ENCODE measurements at places on chromosomes 2 and 18.

DNA sequence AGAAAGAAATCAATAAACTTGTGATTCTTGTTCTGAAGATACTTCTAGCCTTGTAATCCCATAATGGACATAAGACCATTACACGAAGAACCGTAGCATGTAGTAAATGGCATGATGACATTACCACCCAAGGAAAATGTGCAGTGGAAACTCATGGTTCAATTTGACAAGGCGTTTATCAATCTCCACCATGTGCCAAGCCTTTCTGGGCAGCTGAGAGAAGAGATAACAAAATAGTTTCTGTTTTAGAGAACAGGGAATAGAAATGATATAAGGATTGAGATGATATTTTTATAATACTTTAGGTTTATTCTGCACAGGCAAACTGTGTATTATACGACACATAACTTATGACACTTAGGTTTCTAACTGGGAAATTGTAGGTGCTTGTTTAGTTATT is 19.2 kb downstream of the ABI2 start:
- DNase-seq: no peak

DNA sequence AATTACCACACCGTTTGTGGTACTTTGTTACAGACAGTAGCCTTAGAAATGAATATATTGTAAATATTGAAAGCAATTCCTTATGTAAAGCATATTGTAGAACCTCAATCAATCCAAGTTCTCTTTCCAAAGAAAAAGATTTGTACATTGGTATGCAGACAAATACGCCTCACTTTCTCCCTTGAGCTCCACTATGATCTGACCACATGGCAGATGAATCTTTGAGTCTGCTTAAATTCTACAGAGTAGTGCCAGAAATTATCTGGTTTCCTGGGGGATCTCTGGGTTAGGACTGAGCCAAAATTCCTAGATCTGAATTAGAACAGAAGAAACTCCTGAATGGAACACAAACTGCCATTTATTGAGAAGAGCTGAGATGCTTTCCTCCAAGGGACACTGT is 99.0 kb downstream of the CPO start:
- no peak for DNase-seq

- DNase-seq: no peak
Measured at GRCh38 chr2:163291790-163292189, 444.0 kb downstream of the FIGN start.

GRCh38 chr2:99900556-99900955 is 241.8 kb downstream of the AFF3 start:
- peak; percentile 48 for DNase-seq

GRCh38 chr18:60062396-60062795 is 162.6 kb downstream of the PMAIP1 start:
- no peak for DNase-seq

DNA sequence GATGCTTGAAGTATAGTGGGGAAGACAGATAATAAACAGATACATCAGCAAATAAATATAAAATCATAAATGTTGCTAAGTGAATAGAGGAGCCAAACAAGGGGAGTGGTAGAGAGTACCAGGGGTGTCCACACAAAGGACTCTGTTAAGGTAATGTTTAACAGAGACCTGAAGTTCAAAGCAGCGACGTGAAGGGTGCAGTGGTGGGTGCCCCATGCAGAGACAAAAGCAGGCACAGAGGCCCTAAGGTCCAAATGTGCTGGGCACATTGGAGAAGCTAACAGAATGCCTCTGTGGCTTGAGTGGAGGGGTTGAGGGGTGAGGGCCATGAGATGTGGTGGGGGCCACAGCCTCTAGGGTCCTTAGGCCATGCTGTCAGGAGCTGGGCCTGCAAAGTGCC is 109.1 kb downstream of the POLE4 start:
- no peak for DNase-seq

- DNase-seq: no peak
Measured at GRCh38 chr18:61333746-61334490, 688 bp downstream of the CDH20 start.

- DNase-seq: no peak
Measured at GRCh38 chr2:64244037-64244416, 99.8 kb upstream of the PELI1 start.

DNA sequence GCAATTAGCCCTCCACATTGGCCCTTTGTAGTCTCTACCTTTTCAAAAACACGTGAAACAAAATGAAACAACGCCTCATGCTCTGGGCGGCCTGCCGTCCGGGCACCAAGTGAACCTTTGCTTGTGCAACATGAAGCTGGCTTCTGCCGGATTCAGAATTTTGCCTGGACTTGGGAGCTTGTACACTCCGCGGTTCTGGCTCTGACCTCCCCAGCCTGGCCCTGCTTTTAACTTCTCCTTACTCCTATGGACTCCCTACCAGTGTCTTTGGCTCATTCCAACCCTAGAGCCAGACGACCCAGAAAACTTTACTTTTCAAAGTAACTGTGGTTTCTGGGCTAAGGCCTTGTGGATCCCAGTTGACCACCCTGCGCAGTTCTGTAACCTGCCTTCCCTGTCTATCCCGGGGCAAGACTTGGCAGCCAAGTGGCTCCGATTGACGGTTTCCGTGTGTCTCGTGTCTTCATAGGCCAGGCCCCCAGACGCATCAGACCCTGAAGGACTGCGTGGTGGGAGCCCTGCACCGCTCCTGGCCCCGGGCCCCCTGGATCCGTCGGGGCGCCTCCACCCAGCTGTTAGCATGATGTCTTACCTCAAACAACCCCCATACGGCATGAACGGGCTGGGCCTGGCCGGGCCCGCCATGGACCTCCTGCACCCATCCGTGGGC is 1.9 kb downstream of the OTX1 start:
- no peak for DNase-seq

DNA sequence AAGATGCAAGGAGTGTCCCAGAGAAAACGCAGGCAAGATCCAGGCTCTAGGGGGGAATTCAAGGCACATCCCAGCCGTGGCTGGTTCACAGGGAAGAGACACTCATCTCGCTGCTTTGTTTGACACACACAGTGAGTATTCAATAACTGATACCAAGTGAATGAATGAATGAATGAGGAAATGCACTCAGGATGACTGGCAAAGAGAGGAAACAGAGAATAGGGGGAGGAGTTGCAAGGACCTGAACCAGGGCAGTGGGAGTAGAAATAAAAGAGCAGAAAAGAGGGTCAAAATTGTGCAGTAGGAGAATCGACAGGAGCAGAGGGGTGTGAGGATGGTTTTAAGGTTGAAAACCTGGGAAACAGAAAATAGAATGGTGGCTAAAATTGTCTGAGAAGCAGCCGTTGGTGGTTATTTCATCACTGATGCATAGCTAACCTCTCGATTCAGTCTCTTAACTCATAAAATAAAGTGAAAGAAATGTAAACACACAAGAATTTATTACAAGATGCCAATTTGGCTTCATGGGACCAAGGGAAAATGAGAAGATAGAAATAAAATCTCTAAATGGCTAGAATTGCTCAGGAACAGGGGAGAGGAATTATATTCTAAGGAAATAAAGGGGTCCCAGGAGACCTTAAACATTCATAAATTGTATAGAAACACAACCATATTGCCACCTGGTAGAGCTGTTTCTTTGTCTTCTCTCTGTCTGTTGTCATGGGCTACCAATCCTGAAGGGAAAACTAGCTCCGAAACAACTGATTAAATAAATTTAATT is 63.9 kb upstream of the PHLPP1 start:
- DNase-seq: no peak

DNA sequence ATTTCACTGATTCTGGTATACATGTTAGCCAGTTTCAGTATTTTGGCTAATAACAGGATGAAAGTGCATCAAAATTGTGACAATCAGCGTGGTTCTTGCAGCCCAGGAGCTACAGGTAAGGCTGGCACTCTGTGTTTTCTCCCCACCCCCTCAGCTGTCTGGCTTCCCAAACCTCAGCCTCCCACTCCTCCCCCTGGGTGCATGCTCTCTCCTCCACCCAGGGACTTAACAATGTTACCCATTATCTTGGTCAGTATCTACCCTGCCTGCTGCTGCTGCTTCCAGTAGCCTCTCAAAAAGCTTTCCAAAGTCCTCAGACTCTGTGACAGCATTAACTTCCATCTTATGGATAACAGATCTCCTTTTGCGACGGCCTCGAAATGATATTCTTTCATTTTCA is 41.0 kb downstream of the TRABD2A start:
- DNase-seq: no peak

- no peak for DNase-seq
Measured at GRCh38 chr2:230891509-230891908, 26.8 kb downstream of the ITM2C start.

DNA sequence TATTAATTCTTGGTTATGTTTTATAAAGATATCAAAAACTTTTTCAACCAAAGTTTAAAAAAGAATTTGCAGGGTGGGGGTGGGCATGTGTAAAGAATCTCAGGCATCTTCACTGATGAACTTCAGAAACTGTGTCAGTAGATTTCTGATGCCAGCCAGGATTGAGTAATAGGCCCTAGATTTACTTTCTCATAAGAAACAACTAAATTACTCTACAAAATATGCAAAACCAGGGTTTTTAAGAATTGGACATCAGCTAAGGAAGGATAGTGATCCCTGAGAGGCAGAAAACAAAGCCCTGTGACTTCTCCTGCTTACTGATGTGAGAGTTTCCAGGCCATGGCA is 11.9 kb upstream of the IL1R1 start:
- no peak for DNase-seq

DNA sequence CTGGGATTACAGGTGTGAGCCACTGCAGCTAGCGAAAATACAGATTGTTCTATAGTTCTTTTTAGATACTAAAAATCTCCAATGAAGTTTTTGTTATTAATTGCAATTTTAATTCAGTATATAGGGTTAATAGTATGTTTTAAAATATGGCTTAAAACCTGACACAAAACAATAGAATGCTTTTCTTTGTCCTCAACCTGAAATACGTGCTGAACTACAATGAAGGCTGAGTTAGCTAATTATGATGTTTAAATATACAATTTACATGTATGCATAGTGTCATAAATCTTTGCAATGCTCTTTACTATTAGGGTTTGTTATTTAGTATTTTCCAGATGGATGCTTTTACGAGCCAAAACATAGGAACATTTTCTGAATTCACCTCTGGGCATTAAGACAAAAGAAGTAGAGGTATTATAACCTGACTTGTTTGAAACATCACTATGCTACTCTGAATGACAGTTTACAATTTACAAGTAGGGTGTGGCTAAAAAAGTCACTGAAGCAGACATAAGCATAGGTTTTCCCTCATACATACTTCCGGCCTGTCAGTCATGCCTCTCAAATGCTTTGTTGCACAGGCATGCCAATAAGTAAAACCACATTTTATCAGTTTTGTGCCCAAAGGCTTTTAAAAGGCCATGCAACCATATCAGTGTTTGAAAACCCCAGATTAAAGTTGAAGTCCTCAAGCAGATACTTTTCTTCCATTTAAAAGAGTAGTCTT is 168.3 kb downstream of the OTX1 start:
- DNase-seq: no peak

- no peak for DNase-seq
Measured at GRCh38 chr18:75405351-75405750, 22.2 kb downstream of the SMIM21 start.

DNA sequence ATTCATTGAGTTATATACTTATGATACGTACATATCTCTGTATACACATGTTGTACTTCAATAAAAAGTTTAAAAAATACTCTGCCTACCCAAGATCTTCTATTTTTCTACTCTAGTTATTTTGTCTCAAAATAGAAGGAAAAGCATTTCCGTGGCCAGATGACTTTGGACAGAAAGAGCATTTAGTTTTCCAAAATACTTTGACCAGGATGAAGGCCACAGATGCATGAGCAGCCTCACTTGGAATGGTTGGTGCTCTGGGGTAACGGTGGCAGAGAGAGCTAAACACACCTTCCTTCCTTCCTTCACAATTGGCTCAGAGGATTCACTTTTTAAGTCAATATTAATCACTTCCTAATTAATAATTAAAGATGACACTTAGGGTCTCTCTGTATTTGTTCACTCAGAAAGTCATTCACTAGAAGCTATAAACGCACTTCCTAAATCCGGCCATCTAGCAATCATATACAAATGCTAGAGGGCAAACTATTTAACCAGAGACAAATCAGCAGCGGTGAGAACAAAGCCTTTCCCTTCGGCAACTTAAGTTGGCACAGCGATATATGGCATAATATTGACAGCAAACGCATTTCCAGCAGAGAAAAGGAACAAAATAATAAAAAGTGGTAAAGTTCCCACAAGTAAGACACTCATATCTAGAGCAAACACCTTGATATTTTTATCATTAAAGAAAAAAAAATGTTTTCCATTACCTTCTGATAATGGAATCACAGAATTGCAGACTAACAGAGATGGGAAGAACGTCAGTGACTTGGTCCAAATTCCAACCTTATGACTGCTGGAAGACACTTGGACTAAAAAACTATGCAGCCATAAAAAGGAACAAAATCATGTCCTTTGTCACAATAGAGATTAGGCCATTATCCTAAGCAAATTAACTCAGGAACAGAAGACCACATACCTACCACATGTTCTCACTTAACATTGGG is 55.9 kb upstream of the NARS1 start:
- no peak for DNase-seq

DNA sequence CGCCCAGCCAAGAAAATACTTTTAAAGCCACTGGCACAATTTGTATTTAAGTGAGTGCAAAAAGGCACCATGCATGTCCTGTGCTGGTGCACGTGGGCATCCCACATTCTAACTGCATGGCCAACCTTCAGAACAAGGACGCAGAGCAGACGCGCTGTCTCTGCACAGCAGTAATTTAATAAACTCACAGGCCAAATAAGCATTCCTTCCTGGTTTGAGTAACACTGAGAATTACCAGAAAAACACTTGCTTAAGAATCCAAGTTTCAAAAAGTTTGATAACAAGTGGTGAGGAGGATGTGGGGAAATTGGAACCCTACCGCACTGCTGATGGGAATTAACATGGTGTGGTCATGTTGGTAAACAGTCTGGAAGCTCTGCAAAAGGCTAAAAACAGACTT is 38.7 kb downstream of the RPL31 start:
- no peak for DNase-seq

- no peak for DNase-seq
Measured at GRCh38 chr2:74083750-74084149, 64.0 kb downstream of the BOLA3 start.

DNA sequence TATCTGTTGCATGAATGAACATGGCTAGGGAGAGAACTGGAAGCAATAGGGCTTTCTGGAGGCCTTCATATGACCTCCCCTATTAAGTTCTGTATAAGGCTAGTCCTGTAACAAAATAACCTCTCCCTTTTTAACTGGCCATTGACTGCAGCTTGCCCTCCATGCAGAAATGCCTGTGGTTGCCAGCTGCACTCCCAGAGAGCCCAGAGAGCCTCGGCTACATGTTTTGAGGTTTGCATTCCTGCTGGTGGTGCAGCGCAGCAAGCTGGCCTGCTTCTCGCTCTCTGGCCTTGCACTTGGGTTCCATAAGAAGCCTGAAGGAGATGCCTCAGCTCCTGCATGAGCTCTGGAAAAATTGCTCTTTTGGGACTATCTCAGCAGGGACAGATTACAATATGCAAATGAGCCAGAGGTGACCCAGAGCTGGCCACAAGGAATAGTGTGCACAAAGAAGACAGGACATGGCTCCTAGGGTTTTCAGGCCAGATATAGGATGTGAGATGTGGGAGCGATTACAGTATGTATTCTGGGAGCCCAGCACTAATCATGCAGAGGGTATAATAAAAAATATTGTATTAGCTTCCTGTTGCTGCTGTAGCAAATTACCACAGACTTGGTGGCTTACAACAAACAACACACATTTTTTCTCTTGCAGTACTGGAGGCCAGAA is 186.7 kb downstream of the INSIG2 start:
- DNase-seq: no peak

GRCh38 chr2:241561832-241562231 is 3.3 kb downstream of the BOK start:
- DNase-seq: peak; percentile 61

GRCh38 chr2:62202019-62202722 is 6.3 kb downstream of the B3GNT2 start:
- no peak for DNase-seq
